ENCODE measurements at places on chromosomes 1 and 21.

DNA sequence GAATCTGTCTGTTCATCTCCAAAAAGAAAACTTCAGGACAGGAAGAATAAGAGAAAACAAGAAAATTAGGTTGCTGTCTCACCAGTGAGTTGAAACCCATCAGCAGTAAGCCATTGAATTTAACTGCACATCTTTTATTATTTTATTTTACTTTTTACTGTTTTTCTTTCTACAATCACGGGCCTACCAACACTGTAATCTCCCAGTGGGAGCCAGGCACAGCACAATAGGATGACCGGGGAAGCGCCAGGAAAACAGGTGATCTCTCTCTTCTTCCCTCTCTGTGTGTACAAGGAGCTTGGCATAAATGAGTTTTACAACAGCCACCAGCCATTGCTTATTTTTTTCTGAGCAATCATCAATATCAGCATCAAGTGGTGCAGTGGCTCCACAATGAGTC, 113.1 kb upstream of the ESRRG start:
- DNase-seq: no peak

GRCh38 chr1:46118856-46119255, 13.6 kb downstream of the PIK3R3 start:
- DNase-seq: no peak

GRCh38 chr21:15840406-15840805, 110.6 kb downstream of the USP25 start:
- no peak for DNase-seq

DNA sequence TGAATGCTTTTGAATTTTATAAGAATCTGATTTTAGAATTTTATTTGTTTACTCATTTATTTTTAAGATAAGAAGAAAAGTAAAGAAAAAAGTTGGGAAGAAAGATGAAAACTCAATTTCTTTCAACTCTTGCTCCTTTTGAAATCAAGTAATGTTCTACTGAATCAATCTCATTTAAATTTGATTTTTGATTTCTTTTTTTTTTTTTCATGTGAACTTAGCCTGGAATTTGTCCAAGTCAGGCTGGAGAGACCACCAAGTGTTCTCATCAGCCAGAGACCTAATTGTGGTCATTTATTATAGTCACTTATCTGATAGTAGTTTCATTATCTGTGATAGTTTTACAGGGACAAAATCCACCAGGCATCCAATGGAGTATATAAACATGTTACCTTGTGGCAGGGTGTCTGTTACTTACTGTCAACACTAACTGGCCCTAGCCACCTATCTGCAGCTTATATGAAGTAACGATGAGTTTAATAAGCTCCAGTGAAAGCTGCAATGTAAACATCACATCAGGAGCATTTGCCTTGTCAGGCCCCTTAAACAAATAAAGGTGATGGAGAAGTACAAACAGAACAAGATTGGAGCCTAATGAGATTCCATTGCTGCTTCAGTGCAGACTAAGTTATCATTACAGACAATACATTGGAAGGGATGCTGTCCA, 39.2 kb downstream of the HLX start:
- DNase-seq: no peak

GRCh38 chr1:30318864-30319718, 404.3 kb downstream of the MATN1 start:
- no peak for DNase-seq

DNA sequence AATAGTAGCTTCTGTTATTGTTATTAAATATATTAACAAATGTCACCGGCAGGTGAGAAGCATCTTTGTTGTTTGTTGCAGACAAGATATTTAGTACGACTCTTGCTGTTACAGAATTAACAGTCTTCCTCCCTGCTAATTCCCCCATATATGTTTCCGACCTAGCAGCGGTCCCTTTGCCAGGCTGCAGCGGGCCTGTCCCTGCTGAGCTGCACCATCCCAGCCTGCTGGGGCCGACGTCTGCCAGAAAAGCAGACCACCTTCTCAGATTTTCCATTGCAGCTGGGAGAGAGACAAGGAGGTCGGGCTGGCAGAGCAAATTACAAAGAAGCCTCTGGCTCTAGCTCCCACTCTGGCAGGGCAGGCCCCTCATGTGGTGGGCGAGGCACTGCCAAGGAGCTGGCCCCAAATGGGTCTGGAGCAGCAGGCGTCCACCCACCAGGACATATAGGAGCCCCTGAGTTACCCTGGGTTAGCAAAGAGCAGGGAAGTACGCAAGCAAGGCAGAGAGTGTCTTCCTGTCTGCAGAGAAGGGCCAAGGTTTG, 142.7 kb downstream of the FOXD2 start:
- no peak for DNase-seq

GRCh38 chr1:78420688-78421087, 70.1 kb upstream of the PTGFR start:
- DNase-seq: no peak

- no peak for DNase-seq
These were observed 53.7 kb downstream of the PAX7 start for GRCh38 chr1:18684303-18684702.

DNA sequence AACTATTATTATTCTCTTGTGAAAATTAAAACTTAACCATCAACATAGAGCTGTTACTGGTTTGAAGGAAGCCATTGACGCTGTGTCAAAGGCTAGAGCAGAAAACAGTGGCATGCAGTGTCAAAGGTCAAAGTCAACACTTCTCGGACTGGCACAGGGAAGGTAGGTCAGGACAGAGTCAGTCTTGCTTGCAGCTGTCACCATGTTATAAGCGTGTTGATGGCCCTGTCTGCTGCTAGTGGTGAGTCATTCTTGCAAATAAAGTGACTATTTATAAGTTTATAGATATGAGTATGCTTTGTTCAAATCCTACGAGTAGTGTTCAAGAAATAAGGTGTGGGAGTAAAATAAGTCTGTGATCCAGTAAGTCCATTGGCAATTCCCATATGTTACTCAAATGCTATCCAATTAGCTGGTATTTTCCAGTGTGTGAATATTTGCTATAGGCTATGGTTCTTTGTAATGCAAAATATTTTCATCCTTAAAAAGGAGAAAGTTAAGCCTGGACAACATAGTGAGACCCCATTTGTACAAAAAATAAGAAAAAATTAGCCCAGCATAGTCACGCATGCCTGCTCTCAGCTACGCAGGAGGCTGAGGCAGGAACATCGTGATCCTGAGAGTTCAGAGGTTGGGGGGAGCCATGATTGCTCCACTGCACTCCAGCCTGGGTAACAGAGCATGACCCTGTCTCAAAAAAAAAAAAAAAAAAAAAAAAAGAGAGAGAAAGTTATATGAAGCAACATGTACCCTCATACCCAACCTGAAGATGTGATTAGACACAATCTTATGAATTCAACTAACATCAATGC, 26.3 kb upstream of the TINAGL1 start:
- peak; percentile 35 for DNase-seq

GRCh38 chr1:41700581-41700980, 216.1 kb upstream of the EDN2 start:
- DNase-seq: no peak

DNA sequence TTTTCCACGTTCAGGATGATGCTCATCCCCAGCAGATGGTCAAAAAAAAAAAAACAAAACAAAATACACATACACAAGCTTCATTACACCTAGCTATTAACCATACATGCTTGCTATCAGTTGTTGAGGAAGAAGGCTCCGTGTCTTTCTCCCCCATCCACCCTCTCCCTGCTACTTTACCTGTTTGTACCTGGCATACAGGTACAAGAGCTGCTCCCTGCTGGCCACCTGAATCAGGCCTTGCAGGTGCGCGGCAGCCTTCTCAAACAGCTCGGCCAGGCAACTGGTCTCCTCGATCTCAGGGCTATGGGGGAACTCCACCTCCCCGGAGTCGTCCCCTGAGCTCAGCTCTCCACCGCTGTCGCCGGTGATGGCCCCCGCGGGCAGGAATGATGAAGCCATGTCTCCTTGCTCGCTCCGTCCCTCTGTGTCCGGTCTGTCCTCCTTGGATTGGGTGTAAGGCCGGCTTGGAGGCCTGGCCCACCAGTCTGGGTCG, 464 bp downstream of the ACBD6 start:
- no peak for DNase-seq

- no peak for DNase-seq
These were observed 24.1 kb downstream of the PTGER3 start for GRCh38 chr1:71023515-71023914.

GRCh38 chr1:87170157-87170556, 158.5 kb upstream of the LMO4 start:
- DNase-seq: no peak

DNA sequence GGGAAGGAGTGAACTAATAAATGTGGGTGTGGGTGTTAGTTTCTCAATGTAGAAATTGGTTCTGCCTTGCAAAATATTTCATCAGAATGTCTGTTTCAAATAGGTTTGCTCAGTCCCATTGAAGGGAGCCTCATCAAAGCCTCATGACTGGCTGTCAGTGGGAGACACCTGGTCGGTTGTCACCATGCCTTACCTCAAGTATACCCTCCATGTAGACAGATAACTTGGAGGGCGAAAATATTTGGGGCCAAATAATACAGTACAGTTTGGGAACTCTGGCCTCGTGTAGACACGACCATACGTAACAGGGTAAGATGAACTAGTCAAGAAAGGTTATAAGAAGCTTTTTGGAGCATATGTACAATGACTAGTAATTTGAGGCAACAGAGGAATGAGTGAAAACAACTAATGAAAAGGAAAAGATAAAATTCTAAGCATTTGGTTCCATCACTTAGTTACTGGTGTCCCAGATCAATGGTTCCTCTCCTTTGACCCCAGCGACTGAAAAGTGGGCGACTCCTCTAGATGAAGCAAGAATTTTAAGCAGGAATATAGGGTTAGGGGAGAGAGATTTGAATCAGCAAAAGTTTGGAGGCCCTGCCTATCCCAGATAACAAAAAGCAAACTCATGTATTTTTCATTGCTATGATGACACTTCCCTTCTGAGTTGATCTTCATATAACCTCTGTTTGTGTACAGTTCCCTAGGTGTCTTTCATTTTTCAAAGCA, 163.9 kb downstream of the LRRC40 start:
- no peak for DNase-seq

DNA sequence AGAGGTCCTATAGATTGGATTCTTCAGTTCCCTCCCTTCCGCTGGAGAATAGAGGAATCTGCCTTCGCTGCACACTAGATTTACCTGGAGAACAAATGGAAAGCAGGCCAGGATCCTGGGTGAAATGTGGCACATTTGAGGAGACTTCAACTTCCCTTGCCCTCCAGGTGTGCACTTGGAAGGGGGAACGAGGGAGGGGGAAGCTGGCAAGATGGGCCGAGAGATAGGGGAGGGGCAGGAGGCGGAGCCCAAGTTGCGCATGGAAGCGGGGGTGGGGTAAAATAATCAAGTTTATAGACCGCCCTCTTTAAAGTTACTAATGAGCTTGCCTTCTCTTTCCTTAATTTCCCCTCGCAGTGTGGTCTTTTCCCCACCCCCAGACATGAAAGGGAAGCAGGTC, 155.7 kb upstream of the CAMK1G start:
- DNase-seq: no peak

GRCh38 chr1:203323587-203323986, 18.3 kb downstream of the BTG2 start:
- DNase-seq: no peak

DNA sequence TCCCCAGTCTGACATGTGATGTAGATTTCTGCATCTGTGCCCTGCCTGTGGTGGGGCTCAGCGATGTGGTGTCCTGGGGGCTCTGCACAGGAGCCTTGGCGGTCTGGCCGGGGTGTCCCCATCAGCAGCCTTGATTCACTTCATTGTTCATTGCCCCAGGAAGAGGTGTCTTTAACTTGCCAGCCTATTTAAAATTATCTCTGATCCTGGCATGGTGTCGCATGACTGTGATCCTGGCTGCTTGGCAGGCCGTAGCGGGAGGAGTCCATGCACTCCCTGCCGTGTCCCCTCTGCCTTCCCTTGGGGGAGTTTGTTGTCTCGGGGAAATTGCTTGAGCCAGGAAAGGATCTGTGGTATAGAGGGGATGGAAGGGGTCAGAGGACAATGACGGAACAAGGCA, 59.9 kb downstream of the TRIM11 start:
- DNase-seq: no peak

- no peak for DNase-seq
These were observed 24.3 kb upstream of the ENO1 start for GRCh38 chr1:8902765-8903164.

- DNase-seq: no peak
These were observed 158.0 kb upstream of the CACYBP start for GRCh38 chr1:174841747-174842146.

GRCh38 chr1:38097284-38097898, 50.8 kb upstream of the POU3F1 start:
- no peak for DNase-seq

- DNase-seq: no peak
These were observed 41.7 kb downstream of the OLFML2B start for GRCh38 chr1:161981735-161982506.

GRCh38 chr1:110380672-110381283, 10.0 kb downstream of the SLC16A4 start:
- no peak for DNase-seq

DNA sequence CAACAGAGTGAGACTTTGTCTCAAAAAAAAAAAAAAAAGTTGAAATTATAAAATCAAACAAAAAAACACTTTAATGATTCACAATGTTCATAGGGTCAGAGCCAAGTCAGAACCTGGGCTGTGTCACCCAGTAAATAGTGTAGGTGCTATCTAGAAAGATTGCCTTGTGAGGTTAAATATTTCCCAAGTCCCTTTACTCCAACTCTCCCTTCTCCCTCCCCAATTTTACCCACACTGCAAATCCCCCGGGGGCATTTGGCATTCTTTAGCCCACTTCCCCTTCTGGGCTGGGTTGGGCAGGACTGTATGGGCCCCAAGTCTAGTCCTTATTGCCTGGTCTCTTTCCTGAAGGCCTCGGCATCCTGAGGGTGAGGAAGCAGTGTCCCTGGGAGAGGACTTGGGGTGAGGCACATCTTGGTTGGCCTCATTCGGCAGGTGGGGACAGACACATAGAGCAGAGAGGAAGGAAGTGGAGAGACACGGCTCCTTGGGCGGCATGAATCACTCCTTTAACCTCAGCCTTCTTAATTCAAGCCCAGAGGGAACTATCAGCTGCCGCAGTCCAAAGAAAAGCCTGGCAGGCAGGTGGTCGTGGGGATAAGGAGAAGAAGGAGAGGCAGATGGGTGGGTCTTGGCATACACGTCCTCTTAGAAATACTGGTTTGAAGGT, 8.2 kb downstream of the ADORA1 start:
- DNase-seq: no peak

DNA sequence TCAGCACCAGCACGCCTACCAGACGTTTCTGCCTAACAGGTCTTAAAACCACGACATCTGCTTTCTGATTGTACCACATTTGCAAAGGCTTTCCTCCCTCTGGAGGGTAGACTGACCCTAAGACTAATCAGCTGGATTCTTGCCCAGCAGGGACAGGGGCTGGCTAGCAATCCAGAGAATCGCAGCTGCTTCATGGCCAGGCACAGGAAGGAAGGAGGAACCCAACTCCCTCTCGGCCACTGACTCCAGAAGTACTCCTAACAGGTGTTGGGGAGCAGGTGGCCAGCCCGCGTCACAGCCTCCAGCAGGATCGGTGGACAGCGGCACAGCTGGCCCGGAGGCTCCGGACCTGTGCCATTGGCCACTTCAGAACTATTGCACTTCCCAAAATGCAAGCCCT, 180.8 kb downstream of the NPHP4 start:
- DNase-seq: no peak

GRCh38 chr1:207274882-207275281, 46.6 kb upstream of the CD55 start:
- DNase-seq: no peak

GRCh38 chr1:15031251-15031933, 122.2 kb upstream of the TMEM51 start:
- no peak for DNase-seq
